ENCODE measurements at places on chromosomes 5 and 9.
A peak's percentile ranks its signal among the peaks of the same experiment; 100 is the strongest.

GRCh38 chr5:43412644-43413043, 453 bp upstream of the CCL28 start:
- no peak for DNase-seq

- DNase-seq, result no peak
These were observed 137.4 kb downstream of the MED27 start for GRCh38 chr9:131942146-131942720.

DNA sequence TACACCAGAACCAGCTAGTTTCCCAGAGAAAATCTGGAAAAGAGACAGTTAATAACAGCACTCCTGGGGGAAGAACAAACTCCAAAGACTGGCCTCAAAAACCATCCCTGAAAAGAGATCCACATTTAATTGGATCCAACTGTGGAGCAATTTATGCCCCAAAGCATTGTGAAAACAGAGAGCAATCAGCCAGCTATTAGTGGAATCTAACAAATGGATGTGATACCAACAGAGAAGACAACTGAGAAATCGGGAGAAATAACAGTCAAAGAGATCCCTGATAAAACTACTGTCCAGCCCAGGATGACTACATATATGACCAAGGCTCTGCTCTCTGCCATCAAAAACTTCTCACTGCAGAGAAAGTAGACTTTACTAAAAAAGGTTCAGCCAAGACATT, 40.5 kb upstream of the TRIO start:
- no peak for DNase-seq

GRCh38 chr9:4905135-4905490, 80.0 kb upstream of the JAK2 start:
- no peak for DNase-seq

- no peak for DNase-seq
These were observed 35.5 kb downstream of the MED10 start for GRCh38 chr5:6342689-6343315.

DNA sequence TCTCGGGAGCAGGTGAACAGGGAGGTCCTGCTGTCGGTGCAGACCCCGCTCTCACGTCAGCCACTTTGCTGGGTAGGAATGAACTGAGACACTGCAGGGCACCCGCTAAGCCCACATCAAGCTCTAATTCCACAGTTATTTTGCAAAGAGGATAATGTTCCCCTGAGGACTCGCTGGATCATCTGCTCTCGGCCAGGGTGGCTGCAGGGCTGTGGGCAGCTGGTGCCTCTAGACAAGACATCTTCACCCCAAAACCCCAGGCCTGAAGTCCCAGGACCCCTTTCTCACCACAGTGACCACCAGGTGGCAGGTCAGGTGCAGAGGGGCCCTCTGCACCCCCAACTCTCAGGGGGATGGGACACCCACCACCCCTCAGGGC, 135.1 kb upstream of the PPP1R26 start:
- DNase-seq, result no peak

GRCh38 chr9:8781458-8781857, 981.9 kb upstream of the DMAC1 start:
- DNase-seq, result no peak

- DNase-seq, result no peak
These were observed 58.0 kb upstream of the PTPN3 start for GRCh38 chr9:109556061-109556460.

DNA sequence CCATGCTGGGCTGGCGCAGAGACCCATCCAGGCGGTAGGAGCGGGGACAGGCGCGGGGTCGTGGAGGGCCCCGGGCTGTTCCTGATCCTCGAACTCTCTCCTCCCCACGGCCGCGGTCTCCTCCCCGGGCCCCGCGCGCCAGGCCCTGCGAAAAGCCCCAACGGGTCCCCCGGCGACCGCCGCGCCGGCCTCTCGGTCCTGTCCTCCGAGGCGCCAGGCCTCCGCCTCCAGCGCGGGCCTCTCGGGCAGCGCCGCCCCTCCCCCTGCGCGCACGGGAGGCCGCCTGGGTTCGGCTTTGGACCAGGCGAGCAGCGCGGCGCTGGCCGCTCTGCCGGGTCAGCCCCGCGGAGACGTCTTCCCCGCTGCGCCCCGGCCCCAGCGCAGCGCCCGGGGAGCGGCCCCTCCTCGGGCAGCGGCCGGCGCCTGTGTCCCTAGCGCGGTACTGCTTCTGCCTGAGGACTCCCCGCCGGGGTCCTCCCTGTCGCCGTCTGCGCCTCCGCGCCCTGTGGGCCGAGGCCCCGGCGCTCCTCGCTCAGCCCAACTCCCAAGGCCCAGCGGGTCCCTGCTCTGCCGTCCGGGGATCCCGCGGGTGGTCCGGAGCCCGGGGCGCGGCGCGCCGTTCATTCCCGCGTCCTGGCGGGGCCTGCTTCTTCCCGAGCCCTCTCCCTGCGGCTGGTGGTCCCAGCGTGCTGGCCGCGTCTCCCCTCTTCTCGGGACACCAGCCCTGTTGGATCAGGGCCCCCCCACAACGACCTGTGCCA, 13.4 kb downstream of the COL23A1 start:
- DNase-seq, result peak; percentile 39

GRCh38 chr5:112201141-112201540, 217.9 kb downstream of the EPB41L4A start:
- DNase-seq, result no peak

GRCh38 chr5:82396871-82397514, 118.8 kb upstream of the RPS23 start:
- DNase-seq, result peak; percentile 90

GRCh38 chr9:32716425-32716824, 66.9 kb upstream of the TMEM215 start:
- DNase-seq, result peak; percentile 52

GRCh38 chr5:149766460-149767280, 36.6 kb downstream of the PPARGC1B start:
- no peak for DNase-seq

DNA sequence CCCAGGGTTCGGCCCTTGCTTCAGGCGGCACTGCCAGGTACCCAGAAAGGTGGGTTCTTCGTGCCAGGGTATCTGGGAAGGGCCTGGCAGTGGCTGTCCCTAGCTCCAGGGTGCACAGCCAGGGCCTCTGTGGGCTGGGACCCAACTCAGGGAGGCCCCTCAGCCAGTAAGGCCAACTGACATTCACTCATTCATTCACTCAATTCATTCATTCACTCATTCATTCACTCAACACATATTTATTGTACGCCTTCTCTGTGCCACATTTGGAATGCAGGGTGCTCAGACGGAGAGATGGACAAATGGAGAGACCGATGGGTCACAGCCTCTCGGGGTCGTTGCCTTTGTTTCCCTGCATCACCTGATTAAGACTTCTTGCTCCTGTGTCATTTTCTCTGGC, 154.9 kb downstream of the GAPVD1 start:
- DNase-seq, result no peak

DNA sequence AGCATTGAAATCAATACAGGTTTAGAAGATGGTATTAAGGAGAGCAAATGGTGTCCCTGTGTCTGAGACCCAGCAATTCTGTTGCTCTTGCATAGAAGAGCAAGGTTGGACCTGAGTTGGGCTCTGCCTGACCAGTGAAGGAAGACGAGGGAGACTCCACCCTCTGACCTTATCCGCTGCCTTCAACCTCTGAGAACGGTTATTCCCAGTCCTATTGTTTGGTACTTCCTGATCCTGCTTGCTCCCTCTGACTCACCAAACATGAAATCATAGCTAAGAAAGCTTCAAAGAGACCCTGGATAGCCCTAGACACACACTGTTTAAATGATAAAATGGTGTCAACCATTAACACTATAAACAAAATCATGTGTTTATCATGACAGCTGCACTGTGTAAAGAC, 218.5 kb downstream of the PLK2 start:
- no peak for DNase-seq

- DNase-seq, result no peak
These were observed 142.0 kb downstream of the NSG2 start for GRCh38 chr5:174187481-174187880.

DNA sequence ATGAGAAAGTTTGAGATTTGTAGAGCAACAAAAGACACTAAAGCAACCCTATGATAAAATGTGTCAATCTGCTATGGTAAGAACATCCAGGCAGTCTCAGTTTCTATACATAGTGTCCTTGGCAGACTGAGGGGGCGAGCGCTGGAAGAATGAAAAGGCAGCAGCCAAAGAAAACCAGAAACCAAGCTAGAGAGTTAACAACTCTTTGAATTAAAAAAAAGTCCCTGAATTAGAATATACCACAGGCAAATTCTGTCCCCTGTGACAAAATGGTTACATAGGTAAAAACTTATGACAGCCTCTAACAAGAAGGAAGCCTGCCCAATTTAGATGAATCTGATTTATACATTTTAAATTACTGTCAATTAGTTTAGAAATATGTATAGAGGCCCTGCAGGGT, 106.7 kb downstream of the OXCT1 start:
- peak; percentile 22 for DNase-seq

Data from right hindlimb (tissue), 1 donor.